Stimulated activated CD4-positive, alpha-beta T cell treated with anti-CD3 and anti-CD28 coated beads, TNF-alpha, amount 100 ng/mL, for 1 hour (primary cell): ENCODE measurements at places on chromosomes 3 and 15.

DNA sequence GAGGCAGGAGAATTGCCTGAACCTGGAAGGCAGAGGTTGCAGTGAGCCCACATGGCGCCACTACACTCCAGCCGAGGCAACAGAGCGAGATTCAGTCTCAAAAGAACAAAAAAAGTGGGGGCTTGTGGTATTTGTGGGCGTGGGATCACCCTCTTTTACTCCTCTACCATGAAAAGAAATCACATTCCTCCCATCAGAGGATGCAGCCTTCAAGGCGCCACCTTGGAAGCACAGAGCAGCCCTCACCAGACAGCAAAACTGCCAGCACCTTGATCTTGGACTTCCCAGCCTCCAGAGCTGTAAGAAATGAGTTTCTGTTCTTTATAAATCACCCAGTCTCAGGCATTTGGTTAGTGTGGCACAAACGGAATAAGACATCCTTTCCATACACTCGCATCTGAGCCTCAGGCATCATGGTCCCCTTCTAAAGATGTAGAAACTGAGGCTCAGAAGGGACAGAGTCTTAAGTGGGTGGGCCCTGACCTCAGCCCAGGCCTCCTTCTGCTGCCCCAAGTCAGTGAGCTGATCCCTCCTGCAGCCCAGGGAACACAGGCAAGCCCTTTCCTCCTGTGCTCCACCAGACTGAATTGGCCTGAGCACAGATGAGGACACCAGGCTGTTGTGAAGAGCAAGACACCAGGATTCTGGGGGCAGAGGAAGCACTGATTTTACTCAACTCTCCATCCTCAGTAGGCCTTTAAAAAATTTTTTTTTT, 201.7 kb upstream of the LINGO1 start:
- no peak for DNase-seq

- no peak for DNase-seq
Observed at GRCh38 chr15:60960517-60960916, 268.6 kb downstream of the RORA start.

DNA sequence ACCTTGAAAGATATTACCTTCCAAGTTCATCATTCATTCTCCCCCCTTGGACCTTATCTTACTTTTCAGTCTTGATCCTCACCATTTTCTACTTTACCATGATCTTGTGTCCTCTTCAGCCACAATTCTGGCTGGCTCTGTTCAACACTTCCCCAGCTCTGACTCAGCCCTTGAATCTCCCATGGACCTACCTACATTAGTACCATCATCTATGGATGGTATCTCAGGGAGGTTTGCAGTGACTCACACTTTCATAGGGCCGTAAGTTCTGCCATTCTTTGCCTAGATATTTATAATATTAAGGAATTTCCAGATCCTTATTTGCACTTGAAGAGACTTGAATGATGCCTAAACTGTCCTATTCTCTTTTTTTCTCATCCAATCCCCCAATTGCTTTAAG, 213.7 kb upstream of the RORA start:
- DNase-seq, result no peak

GRCh38 chr3:16987141-16987540, 102.4 kb downstream of the PLCL2 start:
- DNase-seq, result no peak

- no peak for DNase-seq
Observed at GRCh38 chr3:101898752-101899169, 49.4 kb downstream of the NFKBIZ start.

DNA sequence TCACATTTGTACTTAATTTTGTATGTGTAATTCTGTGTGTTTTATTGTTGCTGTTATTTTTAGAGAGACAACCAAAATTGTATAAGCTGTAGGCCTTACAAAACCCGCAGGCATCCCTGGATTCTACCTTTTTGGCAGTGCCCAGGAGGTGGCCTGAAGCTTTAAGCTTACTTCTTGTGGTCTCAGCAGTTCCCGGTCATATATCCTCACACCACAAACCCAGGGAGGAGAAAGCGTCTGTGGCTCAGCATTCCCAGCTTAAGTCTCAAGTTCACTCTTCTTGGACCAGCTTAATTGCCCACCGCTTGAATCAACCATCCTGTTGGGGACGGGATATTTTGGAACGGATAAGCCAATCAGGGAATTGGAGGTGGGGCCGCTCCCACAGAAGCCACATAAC, 36.7 kb downstream of the C2CD4A start:
- no peak for DNase-seq

- DNase-seq, result no peak
Observed at GRCh38 chr3:132342183-132342582, 25.0 kb downstream of the ACP3 start.
